NCI-H187 (cell line): ENCODE measurements at places on chromosomes 6 and 20.

DNA sequence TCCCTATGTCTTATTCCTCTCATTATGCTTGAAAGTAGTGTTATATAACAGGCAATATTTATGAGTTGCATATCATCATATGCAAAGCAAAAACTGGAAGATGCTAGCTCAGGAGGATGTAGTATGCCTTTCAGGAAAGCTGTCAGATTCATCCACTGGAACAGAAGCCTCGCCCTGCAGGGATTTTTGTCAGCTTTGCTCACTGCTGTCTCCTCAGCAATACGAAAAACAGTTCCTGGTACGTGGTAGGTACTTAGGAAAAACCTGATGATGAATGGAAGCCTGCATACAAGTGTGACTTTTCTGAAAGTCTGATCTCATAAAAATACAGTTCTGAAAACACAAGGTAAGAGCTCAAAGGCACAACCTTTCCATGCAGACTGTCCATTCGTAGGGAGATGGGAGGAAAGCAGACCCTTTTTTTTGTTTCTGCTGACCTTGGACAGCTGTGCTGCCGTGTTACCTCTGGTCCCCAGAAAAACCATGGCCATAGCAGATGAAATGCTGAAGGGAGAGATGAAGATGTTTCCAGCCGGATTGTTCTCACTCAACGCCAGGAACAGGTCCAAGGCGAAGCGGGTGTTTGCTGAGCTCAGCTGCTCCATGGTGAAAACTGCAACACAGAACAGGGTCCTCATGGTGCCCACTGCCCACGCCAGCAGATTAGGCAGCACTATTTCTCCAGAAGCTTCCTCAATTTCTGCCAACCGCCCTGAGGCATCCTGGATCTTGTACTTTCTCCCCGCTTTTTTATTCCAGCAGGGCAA is 1.5 kb downstream of the SERPINB1 start:
- no peak for DNase-seq

GRCh38 chr6:44000164-44000842 is 126.9 kb downstream of the MRPL14 start:
- peak; percentile 46 for DNase-seq

- no peak for DNase-seq
These were observed 323.1 kb downstream of the TPBG start for GRCh38 chr6:82686719-82687118.

DNA sequence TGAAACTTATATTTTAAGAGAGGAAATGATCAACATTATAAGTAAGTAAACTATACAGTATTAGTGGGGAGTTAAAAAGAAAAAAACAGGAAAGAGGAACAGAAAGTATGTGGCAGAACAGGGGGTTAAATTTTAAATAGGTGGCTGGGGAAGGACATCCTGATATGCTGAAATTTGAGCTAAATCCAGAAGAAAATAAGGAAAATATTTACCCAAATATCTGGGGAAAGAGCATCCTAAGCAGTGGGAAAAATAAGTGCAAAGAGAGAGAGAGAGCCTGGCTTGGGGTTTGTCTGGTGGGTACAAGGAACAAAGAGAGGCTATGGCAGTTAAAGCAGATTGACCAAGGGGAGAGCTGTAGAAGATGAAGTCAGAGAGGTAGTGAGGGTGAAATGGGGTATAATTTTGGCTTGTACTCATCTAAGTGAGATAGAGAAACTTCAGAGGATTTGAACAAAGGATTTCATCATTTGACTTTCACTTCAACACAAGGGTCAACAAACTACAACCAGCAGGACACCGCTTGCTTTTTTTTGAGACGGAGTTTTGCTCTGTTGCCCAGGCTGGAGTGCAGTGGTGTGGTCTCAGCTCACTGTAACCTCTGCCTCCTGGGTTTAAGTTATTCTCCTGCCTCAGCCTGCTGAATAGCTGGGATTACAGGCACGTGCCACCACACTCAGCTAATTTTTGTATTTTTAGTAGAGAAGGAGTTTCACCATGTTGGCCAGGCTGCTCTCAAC is 328.4 kb upstream of the CNR1 start:
- DNase-seq = no peak

DNA sequence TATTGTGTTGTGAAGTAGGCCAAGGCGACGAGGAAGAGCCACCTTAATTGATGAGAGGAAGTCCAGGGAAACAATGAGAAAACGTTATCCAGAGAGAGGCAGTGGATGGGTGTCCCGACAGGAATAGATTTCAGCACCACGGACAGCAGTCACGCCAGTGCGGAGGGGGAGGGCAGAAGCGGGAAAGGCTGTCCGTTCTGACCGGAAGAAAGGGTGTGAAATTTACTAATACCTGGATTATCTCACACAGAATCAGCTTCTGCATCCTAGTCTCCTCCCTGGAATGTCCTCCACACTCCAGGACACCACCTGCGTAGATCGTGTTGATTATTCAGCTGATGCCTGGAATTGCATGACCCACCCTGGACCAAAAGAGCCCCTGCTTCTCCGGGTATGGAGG is 7.4 kb upstream of the BPIFA3 start:
- no peak for DNase-seq

DNA sequence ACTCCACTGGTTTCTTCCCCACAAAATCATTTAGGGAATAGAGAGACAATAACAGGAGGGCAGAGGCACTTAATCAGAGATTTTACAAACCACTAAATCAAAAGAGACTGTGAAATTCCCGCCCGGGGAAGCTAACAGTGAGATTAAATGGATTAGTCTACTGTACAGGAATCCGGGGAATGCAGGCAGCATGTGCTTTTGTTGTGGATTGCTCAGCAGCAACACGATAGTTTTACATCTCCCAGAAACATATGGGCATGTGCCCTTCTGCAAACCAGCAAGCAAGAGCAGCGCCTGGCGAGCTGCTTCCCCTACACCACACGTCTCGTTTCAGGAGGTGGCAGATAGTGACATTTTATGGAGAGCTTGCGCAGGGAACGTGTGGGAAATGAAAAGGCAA is 382.3 kb downstream of the CD83 start:
- DNase-seq = no peak

- DNase-seq = no peak
These were observed 545.6 kb downstream of the BMP2 start for GRCh38 chr20:7313047-7313446.

GRCh38 chr6:36933102-36933501 is 21.4 kb upstream of the PI16 start:
- no peak for DNase-seq

GRCh38 chr20:51628533-51629398 is 86.2 kb upstream of the NFATC2 start:
- DNase-seq = no peak

DNA sequence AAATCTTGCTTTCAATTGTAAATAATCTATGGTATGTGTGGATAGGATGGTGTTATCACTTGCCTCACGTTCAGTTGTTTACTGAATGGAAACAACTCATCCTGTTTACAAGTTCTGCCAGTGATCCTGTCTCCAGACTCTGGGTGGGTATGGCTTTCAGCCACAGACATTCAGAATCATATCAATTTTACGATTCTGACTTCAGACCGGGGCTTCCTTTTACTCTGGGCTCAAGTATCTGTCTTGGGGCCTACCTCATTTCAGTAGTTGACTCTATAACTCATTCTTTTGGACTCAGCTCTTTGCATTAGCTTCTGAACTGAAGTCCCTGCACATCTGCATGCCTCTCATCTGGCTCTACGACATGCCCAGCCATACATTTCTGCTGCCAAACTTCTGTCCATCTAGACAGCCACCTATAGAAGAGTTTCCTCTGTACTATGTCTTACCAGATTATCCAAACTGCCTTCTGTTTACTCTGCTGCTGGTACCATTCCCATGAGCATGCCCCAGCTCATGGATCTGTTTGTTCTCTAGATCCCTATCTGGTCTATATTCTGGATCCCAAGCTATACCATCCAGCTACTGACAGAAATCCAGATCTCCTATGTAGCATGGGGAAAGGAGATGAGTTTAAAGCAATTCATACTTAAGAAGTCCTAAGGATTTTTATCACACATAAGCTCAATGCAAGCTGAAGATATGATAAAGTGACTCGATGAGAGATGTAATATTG is 34.3 kb downstream of the FYN start:
- no peak for DNase-seq

DNA sequence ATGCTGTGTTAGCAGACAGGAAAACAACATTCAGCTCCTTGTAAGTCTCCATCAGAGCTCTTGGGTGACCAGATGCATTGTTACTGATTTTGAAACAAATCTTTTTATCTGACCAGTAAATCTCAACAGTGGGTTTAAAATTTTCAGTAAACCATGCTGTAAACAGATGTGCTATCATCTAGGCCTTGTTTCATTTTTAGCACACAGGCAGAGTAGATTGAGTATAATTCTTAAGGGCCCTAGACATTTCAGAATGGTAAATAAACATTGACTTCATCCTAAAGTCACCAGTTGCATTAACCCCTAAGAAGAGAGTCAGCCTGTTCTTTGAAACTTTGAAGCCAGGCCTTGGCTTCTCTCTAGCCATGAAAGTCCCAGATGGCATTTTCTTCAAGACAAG is 237.2 kb upstream of the BMP2 start:
- no peak for DNase-seq

DNA sequence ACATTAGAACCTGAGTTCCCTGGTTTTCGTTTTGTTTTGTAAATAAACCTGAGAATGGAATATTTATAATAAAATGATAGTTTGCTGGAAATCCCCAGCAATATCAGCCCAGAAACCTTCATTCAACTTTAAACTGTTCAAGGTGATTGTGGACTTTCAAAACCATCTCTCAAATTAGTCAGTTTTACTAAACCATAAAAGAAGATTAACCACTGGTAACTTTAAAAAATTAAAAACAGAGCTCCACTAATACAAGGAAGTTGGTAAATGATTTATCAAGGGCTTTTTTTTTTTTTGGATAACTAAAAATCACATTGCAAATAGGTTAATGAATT is 10.0 kb downstream of the MBOAT1 start:
- no peak for DNase-seq

GRCh38 chr6:143429970-143430369 is 20.5 kb downstream of the ADAT2 start:
- no peak for DNase-seq

DNA sequence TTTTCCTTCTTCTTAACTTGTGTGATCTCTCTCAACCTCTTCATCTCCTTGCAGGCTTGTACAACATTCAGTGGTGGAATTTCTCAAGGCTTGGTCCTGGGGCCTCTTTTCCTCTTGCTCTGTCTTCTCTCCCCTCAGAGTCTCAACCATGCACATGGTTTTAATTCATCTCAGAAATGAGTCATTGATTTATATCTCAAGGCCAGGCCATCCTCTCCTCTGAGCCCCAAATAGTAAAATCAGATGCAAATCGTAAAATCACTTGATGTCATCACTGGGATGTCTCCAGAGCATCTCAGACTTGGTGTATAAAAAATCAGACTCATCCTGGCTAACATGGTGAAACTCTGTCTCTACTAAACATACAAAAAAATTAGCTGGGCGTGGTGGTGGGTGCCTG is 85.0 kb downstream of the FNDC1 start:
- no peak for DNase-seq

DNA sequence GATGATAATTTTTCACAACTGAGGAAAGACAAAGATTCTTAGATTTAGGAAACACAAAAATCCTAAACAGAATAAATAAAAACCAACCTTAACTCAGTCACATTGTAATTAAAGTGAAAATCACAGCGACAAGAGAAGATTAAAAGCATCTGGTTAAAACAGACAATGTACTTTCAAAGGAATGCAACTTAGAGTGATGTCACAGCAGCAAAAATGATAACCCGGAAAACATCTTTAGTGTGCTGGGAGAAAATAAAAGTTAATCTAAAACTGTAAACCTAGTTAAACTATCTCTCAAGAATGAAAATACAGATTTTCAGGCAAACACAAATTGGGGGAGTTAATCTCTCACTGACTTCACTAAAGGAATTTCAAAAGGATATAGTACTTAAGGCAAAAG is 76.8 kb upstream of the OGFRL1 start:
- no peak for DNase-seq

GRCh38 chr6:164507206-164507940 is 802.0 kb downstream of the C6orf118 start:
- no peak for DNase-seq

DNA sequence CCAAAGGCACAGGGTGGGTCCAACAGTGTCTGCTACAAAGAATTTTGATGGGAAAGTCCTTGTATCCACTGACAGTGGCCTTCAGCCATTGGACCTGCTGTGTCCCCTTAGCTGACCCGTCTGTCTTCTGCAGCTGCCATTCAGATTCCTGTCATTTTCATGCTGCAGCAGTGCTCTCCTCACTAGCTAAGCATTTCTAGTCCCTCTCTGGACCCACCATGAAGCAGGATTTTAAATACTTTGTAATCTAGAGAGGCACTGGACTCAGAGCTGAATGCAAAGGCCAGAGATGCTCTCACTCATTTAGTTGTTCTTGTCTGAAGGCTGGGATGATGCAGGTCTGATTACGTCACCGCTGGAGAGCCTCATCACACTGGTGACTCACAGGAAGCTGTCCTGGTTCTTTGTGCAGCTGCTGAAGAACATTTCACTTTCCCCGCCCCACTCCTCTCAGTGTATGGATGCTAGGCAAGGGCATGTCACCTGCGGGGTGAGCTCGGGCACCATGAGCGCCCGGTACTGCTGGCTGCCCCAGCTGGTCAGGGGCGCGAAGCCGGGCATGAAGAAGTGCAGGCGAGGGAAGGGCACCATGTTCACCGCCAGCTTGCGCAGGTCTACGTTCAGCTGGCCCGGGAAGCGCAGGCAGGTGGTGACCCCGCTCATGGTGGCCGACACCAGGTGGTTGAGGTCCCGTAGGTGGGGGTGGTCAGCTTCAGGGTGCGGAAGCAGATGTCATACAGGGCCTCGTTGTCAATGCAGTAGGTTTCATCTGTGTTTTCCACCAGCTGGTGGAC is 19.4 kb upstream of the TUBB2A start:
- DNase-seq = no peak

- no peak for DNase-seq
These were observed 52.3 kb downstream of the HBS1L start for GRCh38 chr6:135002229-135002844.

DNA sequence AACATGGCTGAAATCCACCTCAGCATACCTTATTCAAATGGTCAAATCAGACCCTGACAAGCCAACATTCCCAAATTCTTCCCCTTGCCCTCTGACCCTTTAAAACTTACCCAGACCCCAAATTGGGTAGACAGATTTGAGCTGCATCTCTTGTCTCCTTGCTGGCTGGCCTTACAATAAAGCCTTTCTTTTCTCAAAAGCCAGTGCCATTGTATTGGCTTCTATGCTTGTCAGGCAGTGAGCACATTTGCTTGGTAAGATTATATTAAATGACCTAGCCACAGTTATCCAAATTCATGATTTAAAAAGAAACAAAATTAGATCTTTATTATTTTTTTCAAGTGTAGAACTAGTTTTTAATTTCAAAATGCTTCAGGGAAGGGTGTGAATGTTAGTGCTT is 67.8 kb upstream of the FAM83B start:
- DNase-seq = no peak

- no peak for DNase-seq
These were observed 30.6 kb downstream of the MOCS1 start for GRCh38 chr6:39903656-39904055.

GRCh38 chr20:58715801-58716475 is 23.3 kb downstream of the NPEPL1 start:
- DNase-seq = no peak

- peak; percentile 1 for DNase-seq
These were observed 221.6 kb downstream of the OGFRL1 start for GRCh38 chr6:71510057-71510713.
